Thyroid gland (tissue), 4 donors: ENCODE measurements at places on chromosomes 7 and 10. TPM values are rescaled to one million over a fixed set of nuclear protein-coding genes. Genes with fewer than 3 reads are reported as not detected.

DNA sequence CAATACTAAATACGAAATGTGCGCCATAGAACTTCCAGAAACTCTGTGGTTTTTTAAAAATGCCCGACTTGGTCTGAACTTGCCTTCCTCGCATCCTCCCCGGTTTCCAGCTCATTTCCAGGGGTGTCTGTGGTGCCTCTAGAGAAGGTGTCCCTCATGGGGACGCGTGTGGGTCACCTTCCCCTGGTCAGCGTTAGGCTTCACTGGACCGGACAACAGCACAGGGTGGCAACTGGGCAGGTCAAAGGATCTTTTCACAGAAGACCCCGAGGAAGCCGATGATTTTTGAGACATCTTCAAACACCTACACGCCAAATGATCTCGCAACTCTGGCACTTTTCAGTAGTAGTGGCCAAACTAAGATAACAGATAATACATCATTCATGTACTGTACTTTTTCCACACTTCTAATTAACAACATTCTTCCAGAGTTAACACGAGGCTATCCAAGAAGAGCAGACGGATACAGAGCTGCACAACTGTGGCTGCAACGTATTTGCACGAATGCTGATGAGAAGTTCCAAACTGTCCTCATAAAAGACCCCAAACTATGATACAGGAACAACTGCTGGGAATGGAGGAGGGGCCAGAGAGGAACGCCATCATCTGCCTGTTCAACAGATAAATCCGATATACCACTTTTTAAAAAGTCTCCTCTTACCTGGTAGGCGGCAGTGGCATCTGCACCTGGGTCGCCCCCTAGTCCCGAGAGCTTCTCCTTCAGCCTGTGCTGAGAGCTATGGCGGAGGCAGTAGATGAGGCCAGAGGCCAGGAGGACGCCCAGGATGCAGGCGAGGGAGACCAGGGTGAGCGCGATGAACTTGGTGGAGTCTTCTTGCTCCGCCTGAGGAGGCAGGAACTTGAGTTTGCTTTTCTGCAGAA, 345.5 kb downstream of the DNAJB6 start:
- H3K27me3 ChIP-seq = peaks cover 20% of the 10 kb centered on the region
- H3K36me3 ChIP-seq = no peaks in the 10 kb centered on the region
- no peak overlapping the region for H3K4me3 ChIP-seq
- DNase-seq = no peak

The ELFN1 gene
- total RNA-seq = 0.40 TPM

DNA sequence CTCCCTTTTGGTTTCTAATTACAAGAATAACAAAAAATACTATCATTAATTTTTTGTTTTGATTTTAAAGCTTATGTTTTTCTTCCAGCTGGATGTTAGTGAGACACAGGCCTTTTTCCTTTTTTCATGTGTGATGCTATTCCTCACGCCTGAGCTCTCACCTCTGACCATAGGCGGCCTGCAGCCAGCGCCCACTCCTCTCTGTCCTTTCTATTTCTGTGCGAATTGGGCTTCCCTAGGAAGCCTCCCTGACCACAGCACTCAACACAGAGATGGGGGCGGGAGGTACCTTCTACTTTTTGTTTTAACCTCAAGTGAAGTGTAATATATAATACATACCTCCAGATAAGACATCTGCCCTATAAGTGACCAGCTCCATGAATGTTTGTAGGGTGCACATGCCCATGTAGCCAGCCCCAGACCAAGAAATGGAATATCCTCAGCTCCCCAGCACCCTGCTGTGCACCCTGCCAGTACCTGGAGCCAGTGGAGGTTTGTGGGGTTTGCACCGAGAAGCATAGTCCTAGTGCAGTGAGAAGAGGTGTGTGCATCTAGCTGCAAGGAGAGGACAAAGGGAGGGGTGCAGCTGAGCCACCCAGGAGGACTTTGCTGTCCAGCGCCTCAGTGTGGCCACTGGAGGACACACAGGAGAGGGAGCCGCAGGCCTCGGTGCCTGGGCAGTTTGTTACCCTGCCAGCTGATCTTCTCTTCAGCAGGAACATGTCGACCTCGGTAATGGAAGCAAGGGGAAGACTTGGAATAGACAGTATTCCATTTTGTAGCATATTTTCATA, 38.5 kb downstream of the BNIP3 start:
- H3K36me3 ChIP-seq = peaks cover 27% of the 10 kb centered on the region
- no peak overlapping the region for H3K27ac ChIP-seq
- H3K4me1 ChIP-seq = no peaks in the 10 kb centered on the region
- peak; percentile 27 for DNase-seq
- H3K27me3 ChIP-seq = no peaks in the 10 kb centered on the region
- no peak overlapping the region for H3K4me3 ChIP-seq

DNA sequence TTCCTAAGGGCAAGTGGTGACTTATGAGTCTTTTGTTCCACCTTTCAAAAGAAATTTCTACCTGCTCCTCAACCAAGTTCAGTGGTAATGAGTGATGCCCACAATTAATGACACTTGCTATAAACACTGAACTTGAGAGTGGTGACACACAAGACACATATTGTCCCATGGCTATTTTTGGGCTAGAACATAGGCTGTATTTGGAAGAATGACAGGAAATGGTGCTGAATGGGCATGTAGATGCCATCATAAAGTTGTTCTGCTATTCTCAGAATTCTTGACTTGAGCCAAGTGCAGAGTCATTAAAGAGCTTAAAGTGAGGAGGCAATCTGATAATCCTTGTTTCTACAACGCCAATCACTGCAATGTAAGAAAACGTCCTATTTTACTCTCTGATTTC, 313.3 kb downstream of the AGMO start:
- H3K4me1 ChIP-seq = no peaks in the 10 kb centered on the region
- no peak overlapping the region for H3K27ac ChIP-seq
- no peaks in the 10 kb centered on the region for H3K27me3 ChIP-seq
- no peak overlapping the region for H3K4me3 ChIP-seq
- no peaks in the 10 kb centered on the region for H3K36me3 ChIP-seq
- no peak for DNase-seq

- no peak overlapping the region for H3K4me3 ChIP-seq
- H3K36me3 ChIP-seq = no peaks in the 10 kb centered on the region
- no peaks in the 10 kb centered on the region for H3K4me1 ChIP-seq
- no peaks in the 10 kb centered on the region for H3K27me3 ChIP-seq
- H3K27ac ChIP-seq = no peak overlapping the region
Measured at GRCh38 chr10:20085115-20085514, 268.9 kb downstream of the PLXDC2 start.

The C10orf105 gene
- total RNA-seq = not detected

The AZGP1 gene
- 3.5 TPM for total RNA-seq
